Stimulated activated CD4-positive, alpha-beta T cell treated with anti-CD3 and anti-CD28 coated beads, TNF-alpha, amount 100 ng/mL, for 1 hour (primary cell): ENCODE measurements at places on chromosomes 16 and 17.
A peak's percentile ranks its signal among the peaks of the same experiment; 100 is the strongest.

GRCh38 chr16:71205482-71206131, 24.9 kb downstream of the HYDIN start:
- no peak for DNase-seq

DNA sequence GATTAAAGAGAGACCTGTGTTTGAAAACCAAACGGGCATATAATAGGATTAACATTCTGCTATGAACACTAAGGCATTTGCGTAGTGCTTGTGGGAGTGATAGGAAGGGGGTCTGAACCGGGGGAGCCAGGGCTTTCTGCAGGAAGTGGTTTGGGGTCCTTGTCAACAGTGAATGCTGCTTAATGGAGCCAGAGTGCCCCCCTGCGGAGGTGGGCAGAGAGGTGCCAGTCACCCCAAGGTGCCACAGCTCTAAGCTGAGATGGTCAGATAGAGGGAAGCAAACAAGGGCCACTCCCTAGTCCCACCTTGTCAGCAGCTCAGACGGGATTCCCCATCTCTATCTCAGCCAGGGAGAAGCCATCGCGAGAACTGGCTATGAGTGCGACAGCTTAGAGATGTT, 17.7 kb downstream of the NAA60 start:
- no peak for DNase-seq

- no peak for DNase-seq
These were observed 60.0 kb upstream of the CHMP6 start for GRCh38 chr17:80931421-80932265.

DNA sequence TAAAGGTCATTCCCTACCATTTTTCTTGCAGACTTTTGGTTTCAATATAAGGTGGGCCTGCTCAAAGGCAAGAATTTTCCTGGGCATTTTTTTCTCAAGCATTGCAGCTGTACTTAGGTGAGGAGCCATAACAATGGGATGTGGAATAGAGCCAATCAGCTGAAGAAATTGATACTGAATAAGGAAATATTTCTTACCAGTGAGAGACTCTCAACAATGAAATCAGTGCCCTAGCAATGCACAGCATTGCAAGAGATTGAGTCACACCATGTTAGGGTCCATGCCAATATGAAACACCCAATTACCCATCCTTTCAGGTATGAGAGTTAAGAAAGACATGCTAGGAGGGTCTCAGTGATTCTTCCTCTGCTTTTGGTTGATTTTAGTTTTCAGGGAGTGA, 237.6 kb downstream of the SOX9 start:
- DNase-seq = no peak

- no peak for DNase-seq
These were observed 2.1 kb downstream of the ACD start for GRCh38 chr16:67657751-67658518.

- DNase-seq = no peak
These were observed 55.1 kb downstream of the ZNRF1 start for GRCh38 chr16:75053791-75054555.

DNA sequence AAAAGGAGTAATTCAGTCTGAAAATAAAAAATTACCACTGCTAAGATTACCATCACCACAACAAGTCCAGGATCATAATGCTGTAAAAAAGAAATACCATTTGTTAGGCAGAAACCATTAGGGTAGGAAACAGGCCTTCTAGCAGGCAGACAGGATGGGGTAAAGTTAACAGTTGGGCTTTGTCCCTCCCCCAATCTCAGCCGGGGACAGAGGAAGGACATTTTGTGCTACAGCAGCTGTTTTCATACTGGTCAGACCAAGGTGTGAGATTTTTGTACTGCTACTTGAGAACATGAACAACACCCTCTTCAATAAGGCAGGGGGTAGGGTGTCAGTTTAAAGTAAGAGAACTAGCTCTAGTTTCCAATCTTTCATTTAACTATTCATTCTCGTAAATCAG, 49.2 kb upstream of the ITGA2B start:
- DNase-seq = no peak

- peak; percentile 9 for DNase-seq
These were observed 629 bp downstream of the GEMIN4 start for GRCh38 chr17:751269-752001.

DNA sequence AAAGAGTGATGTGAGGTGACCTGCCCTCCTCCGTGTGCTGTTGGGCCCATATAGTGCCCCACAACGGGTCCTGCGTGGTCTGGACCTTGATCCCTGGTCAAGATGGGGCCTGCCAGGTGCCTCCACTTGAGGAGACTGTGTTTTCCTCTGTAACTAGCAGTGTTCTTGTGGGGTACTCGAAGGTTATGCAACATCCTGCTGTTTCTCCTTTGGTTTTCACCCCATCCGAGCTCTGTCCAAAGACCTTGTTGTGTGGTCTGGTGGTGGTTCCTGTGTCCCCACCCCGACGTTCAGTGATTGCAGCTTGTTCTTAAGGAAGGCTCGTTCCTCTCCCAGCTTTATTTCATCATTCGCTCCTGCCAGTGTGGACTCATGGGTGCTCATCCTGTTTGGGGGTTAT, 38.7 kb upstream of the ZNF750 start:
- DNase-seq = no peak

DNA sequence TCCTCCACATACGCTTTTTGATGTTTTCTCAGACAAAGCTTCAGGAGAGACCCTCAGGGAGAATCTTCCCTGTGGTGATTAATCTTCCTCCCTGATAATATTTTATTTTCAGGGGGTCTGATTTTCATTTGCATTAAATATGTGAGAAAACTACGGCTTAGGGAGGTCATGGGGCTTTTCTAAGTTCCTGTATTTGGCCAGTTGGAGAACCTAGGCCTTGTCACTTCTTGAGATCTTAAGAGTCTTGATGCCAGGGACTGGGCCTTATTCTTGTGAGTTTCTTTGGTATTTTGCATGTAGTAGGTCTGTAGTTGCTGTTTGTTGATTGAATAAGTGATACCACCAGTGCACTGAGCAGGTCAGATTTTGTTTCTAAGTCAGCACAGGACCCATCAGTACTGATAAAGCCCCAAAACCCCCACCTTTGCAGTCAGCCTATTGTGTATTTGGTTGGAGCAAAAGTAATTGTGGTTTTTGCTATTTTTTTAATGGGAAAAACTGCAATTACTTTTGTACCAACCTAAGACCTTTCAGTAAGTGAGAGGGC, 130.1 kb downstream of the PRKCA start:
- no peak for DNase-seq

- DNase-seq = no peak
These were observed 42.3 kb downstream of the MAPT start for GRCh38 chr17:45936610-45937009.

GRCh38 chr16:8519179-8519578, 71.1 kb downstream of the TMEM114 start:
- no peak for DNase-seq

DNA sequence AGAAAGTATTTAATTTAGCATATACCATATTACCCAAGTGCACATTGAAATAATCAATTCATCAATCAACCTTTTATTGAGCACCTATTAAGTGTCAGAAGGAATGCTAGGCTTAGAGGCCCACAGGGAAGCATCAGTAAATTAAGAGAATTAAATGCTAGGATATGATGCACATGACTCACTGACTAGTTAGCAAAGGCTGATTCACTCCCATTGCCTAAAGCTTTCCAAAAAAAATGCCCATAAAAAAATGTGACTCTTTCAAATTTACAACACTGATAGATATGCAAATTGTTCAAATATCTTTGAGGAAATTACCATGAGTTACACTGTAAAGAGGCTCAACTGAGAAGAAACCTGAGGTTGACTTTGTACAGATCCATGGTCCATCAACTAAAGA, 883.3 kb downstream of the CDH11 start:
- no peak for DNase-seq

DNA sequence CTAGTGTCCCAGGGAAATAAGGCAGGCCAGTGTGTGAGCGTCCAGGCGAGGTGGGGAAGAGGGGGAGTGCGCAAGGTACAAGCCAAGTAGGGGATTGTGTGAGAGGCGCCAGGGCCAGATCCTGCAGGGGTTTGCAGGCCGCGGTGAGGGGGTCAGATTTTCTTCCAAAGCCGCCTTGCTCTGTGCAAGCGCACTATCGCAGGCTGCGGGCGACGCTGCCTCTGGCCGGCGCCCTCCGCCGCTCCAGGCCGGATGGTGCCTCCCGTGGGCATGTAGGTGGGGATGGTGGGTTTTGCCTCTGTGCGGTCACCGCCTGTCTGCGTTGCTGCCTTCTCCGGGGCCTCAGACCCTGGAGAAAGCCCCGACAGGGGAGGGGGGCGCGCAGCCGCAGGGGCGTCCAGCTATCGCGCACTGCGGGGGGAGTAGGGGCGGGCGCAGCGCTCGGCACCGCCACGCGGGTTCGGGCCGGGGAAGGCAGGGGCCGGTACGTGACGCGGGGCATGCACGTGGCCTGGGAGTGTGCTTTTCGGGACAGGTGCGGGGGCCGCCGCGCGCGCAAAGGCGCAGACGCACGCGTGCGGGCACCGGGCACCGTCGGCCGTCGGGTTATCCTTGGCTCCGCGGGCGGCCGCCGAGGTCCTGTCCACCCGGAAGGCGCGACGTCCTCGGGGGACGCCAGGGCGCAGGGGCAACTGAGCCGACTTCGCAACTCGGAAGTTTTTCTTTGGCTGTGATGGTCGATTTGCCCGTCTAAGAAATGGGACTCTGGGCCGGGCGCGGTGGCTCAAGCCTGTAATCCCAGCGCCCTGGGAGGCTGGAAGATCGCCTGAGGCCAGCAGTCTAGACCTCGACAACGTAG, 1.1 kb upstream of the HAPSTR1 start:
- DNase-seq = peak; percentile 16

GRCh38 chr17:46772475-46773220, 45.8 kb downstream of the WNT3 start:
- no peak for DNase-seq

DNA sequence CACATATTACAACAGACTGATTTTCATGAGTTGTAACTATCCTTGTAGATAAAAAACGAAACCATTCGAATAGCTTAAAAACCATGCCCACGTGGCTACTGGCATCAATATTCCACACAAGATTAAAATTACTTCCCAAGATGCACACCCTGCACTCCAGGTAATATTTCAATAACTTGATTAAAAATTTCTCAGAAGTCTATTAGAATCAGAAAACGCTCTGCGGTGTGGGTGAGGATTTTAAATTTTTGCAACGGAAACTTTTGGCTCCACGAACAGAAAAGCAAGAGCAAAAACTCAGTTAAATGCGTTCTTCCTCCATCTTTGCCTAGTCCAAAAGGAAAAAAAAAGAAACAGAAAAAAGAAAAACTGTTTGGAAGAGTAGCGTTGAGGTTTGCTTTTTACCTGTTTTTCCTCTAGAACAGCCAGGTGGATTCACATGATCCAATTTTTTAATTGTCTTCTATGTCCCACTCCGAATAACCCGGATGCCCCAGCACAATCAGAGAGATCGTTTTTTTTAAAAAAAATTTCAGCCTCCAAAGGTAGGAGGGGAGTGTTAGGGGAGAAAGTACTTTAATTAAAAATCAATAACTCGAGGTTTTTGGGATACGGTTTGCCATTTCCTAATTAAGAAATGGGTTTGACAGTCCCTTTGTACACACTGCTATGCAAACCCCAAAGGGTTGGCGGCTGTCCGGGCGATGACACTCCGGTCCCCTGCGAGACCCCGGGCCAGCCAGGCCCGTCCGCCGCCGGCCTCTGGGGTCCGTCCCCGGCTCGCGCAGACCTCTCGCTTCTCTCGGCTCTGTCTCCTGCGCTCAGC, 708 bp upstream of the NFAT5 start:
- DNase-seq = no peak

DNA sequence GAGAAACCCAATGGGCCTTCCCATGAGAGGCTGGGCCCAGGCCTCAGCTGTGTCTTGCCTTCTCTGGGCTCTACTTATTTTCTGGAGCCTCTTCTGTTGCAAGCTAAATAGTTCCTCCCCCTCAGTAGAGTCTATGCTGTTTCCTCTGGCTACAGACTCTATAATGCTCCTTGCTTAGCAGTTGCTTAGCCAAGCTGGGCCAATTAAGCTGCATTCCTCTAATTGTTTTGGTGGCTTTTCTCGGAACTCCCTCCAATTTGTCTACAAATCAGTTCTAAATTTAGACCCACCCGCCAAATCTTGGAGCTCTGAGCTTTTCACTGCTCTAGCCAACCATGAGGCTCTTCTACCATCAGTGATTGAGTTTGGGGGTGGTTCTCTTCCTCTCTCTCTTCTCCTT, 302.7 kb upstream of the ASIC2 start:
- DNase-seq = no peak

GRCh38 chr16:17159617-17160016, 311.1 kb downstream of the XYLT1 start:
- no peak for DNase-seq

DNA sequence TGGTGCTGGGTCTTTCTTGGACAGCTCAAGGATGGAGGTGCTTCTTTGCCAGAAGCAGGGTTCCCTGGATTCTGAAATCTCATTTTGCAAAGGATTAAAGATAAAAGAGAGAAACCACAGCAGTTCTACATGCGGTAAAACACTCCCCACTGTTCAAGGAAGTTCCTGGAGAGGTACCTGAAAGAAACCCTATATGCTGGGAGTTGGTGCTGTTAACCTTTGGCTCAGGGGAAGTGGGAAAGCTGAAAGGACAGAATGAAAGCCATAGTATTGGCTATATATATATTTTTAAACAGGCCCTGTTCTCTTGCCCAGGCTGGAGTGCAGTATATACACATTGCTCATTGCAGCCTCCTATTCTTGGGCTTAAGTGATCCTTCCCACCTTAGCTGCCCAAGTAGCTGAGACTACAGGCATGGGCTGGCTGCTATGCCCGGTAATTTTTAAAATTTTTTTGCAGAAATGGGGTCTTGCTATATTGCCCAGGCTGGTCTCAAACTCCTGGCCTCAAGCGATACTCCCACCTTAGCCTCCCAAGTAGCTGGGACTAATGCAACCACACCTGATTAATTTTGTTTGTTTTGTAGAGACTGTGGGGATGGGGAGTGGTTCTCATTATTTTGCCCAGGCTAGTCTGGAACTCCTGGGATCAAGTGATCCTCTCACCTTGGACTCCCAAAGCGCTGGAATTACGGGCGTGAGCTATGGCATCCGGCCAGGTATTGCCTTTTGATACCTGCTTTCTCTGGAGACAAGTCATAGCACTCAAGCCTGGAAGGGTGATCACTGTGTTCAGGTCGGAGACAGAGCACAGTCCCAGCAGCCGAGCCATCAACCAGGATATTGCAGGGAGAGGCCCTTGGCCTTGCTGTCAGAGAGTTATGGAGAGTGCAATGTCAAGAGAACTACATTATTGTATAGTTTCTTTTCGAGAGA, 55.2 kb downstream of the MSI2 start:
- DNase-seq = no peak

- DNase-seq = peak; percentile 47
These were observed 15.8 kb upstream of the AKTIP start for GRCh38 chr16:53518550-53519416.

- DNase-seq = no peak
These were observed 18.8 kb upstream of the GLG1 start for GRCh38 chr16:74625500-74626350.

DNA sequence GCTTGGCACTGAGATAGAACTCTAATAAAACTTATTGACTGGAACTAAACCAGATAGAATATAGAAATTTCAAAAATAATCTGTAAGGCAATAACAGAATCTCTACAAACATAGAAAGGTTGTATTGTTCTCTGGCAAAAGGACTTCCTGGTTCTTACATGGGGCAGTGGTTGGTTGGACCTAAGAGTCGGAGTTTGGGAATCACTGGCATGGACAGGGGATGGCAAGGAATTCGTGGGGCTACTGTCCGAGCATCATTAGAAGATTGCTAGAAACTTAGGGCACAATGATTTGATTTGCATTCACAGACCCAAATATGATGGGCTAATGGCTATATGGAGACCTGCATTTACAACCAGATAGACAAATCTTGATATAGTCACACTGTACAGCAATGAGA, 103.8 kb upstream of the GOT2 start:
- no peak for DNase-seq
